ENCODE measurements at places on chromosomes 7 and 10.

GRCh38 chr10:61357687-61358086, 95.5 kb downstream of the TMEM26 start:
- DNase-seq = no peak

DNA sequence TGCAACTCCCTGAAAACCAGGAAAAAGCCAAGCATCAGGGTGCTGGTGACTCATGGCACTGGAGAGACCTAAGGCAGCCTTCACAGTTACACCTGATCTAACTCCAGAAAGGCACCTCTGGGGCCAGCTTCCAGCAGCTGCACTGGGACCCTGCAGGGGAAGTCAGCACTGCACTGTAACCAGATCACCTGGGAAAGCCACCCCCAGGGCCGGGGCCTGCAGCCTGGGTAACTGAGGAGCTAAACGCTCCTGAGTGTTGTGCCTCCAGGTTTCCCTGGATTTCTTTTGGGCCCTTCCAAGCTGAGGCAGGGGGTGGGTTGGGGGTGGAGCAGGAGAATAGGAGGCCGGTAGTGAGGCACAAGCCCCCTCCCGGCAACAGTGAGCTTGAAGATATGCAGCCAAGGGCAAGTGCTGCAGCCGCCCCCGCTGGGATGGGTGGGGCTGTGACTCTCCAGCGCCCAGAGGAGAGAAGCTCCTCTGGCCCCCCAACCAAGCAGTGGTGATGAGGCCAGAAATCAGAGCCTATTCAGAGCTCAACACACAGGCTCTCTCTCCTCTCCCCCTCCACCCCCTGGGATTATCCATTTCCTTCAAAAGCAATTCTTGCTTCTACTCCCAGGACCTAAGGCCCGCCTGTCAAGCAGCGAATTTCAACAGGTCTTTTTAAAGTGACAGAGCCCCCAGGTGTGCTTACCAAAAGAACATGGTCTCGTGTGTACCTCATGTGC, 2.6 kb downstream of the CXCL12 start:
- no peak for DNase-seq

GRCh38 chr7:96686305-96686704, 23.3 kb downstream of the SEM1 start:
- no peak for DNase-seq

- no peak for DNase-seq
These were observed 38.1 kb upstream of the DUSP5 start for GRCh38 chr10:110459600-110459999.

DNA sequence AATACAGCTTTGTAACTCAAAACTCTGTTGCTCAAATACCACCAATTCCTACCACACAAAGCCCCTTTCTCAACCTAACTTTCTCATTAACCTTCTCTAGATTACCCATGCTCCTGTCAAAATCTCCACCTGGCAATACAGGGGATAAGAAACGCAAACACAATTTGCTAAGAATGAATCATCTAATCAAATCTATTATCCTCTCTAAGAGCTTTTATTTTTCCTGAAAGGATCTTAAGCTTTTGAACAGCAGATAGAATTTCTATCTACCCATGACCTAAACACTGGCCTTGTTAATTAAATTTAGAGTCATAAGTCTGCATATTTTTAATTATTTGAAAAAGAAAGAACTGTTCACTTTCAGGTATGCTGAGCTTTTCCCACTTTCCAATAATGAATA, 98.3 kb downstream of the HBP1 start:
- DNase-seq = no peak

GRCh38 chr10:22252224-22252800, 34.5 kb upstream of the EBLN1 start:
- DNase-seq = peak; percentile 40

DNA sequence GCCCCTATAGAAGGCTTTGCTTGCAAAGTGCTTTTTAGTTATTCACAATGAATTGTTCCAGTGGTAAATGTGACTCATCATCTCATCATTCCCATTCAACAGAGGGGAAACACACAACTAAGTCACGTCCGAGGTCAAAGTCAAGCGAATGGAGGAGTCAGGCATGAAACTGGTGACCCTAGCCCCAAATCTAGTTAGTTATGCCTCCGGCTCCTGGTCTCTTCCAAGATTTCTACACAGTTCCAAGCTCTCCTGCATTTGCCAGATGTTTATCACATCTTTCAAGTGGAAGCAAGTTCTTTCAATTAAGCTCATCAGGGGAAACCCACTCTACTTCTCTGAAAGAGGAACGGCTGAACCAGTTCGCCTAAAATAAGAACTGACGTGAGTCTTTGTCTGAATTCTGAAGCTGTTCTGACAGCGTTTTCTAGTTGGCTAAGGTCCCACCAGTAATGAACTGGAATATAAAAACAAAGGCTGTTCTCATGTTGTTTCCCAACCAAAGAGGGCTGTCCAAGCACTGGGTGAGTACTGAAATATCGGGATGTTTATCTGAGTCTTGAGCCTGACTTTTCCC, 140.9 kb upstream of the NRBF2 start:
- no peak for DNase-seq

GRCh38 chr10:3774018-3774813, 10.8 kb downstream of the KLF6 start:
- no peak for DNase-seq

DNA sequence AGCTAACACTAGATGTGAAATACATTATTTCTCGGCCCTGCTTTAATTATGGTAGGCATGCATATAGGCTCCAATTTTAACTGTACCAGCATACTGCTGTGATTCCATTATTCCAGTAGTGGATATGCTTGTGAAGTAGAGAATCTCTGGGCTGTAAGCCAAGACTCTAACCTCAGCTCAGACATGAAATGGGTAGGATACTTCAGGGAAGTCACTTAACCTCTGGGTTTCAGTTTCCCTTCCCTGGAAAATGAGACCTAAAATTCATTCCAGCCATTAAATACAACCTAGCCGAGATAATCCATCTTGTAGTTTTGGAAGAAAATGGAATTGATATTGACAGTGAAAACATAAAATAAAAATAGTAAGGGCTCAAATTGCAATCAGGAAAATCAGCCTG, 59.6 kb upstream of the TRIL start:
- no peak for DNase-seq

- DNase-seq = no peak
These were observed 56.5 kb downstream of the RBM17 start for GRCh38 chr10:6145166-6145987.

DNA sequence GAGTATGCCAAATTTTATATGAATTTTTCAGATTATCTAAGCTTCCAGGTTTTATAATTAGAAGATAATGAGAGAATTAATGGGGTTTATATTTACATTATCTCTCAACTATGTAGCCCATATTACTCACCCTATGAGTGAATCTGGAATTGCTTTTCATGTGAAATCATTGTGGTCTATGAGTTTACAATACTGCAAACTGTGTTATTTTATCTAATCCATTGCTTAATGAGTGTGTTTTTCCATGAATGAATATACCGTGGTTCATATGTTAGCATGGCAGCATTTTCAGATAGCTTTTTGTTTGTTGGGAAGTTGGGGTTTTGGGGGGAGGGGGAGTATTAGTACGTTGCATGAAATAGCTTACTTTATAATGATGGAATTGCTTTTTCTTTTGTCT, 44.5 kb downstream of the FGFBP3 start:
- DNase-seq = no peak

GRCh38 chr10:113891476-113891875, 37.0 kb downstream of the NHLRC2 start:
- no peak for DNase-seq

GRCh38 chr10:33664070-33664469, 329.6 kb upstream of the NRP1 start:
- no peak for DNase-seq

GRCh38 chr10:6445671-6446316, 134.3 kb downstream of the PRKCQ start:
- DNase-seq = peak; percentile 35

GRCh38 chr7:22859641-22860290, 37.1 kb upstream of the TOMM7 start:
- DNase-seq = no peak

- DNase-seq = no peak
These were observed 20.6 kb upstream of the CELF2 start for GRCh38 chr10:10996966-10997620.

- DNase-seq = no peak
These were observed 689.7 kb downstream of the SUGCT start for GRCh38 chr7:40824461-40824860.

DNA sequence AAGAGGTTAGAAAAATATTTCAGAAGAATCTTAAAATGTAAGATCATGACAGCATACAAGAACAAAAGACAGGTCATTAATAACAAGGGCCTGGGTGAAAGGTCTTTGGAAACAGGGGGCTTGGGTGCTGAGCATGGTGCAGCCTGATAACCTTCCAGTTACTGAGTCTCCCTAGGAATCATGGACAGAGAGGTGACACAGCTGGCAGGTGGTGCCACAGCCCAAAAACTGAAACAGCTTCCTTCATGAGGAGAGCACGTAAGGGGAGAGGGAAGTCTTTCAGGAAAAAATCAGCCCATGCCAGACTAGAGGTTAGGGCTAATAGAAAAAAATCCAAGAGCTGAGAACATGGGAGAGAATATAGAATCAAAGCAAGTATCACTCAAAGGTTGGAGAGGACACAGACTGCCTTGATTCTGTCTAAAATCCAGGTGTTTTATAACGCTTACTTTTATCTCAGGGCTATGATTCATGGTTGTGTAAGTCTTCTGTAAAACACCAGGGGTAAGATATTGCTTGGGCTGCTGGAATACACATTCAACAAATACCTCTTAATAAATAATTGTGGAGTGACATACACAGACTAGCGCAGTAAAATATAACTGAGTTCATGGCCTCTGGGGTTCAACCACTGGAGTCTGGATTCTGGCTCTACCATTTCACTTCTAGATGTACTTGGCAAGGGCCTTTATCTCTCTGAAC, 88.1 kb downstream of the SEMA3C start:
- no peak for DNase-seq

DNA sequence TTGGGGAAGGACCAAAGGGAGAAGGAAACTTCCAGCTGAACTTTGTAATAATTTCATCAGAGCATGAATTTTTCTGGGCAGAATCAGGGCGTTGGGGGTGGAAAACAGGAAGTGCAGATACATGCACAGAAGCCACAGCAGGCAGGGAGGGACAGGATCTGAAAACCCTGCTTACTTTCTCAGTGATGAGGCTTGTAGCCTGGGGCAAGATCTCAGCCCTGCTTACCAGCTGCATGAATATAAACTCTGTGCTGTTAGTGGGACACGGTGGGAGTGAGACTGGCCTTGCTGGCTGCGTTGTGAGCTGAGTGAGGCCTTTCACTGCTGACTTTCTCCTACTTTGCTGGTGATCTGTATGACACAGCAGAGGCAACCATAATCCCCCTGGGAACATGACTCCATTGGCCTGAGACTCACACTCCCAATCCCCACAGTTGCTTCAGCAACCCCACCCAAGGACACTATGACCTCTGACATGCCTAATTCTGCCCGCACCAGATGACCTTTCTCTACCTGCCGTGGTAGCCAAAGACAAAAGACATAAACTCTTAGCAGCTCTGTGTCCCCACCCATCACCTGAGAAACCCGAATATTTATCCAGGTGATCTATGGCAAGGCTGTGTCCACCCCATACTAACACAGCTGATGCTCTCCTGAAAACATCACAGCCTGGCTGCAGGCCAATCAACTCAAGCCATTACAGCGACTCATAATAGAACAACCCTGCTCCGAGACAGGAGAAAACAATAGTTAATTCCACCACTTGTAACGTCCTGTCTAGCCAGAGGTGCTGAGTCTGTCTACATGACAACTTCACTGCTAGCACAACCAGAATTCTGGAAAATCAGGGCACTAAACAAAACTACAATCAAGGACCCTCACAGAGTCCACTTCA, 190.7 kb upstream of the CHRM2 start:
- no peak for DNase-seq

DNA sequence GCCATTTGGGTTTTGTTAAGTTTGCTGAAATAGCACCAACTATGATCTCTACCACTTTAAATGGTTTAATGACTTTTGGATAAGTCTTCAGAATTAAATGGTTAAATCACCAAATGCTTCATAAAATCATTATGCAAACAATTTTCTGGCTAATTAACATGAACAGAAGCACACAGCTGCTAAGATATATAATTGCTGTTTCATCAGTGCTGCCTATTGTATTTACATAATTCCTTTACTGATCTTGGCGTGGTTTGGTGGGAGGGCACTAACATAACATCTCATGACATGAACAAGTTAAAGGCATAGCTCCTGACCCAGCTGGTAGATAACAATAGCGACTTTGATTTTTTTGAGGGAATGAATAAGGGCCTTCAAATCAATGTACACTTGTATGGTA, 94.1 kb downstream of the FZD1 start:
- DNase-seq = no peak

DNA sequence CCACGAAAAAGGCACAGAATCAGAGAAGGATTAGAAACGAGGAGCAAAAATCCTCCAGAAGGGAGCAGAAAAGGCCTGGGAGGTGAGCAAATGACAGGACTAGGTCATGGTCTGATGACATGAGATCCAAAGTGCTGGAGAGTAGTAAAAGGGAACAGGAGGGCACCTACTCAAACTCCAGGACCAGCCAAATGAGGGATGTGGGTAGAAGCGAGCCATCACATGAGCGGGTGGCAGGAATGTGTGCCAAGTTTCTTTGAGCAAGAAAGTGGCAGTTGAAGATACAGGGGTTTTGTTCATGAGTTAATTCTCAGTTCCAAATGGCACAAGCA, 112.6 kb downstream of the RNF32 start:
- no peak for DNase-seq

DNA sequence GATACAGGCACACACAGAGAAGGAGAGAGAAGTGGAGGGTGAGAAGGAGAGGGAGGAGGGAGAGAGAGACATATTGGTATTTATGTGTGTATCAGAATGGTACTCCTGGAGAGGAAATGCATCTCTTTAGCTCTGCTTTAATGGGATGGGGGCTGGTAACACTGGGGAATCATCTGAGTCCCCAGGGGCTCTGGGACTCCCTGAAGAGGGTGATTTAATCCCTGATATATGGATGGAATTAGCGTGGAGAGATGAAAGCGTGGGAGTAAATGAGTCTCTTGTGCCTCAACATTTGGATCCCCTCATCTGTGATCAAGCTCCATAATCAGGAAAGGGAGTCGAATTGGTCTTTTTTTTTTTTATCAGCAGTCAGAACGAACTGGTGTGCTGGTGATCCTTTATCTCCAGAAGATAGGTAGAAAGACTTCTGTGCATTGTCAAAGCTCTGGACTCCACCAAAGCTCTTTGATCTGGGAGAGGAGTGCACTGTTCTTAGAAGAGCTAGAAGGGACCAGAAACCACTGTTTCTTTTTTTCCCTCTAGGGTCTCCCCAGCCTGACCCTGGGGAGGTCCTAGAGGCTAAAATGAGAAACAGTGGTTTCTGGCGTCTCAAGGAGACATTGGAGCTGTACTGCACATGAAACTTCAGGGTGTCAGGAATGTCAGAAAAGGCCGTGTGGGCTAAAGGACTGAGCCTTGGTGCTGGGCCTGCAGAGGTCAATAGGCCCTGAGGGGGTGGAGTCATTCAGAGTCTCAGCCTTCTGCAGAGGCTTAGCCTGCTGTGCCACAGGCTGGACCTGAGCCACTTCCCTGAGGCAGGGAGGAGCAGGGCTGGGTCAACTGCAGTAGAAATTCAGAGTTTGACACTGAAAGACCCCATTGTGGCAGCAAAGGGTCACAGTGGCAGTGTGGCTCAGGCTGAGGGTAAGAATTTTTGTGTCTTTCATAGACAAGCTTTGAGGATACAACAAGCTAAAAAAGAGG, 234.4 kb upstream of the SLC26A5 start:
- DNase-seq = no peak

Data from stimulated activated CD4-positive, alpha-beta T cell treated with anti-CD3 and anti-CD28 coated beads, TNF-alpha, amount 100 ng/mL, for 4 hours (primary cell).